ENCODE measurements at places on chromosomes 13 and 19.

DNA sequence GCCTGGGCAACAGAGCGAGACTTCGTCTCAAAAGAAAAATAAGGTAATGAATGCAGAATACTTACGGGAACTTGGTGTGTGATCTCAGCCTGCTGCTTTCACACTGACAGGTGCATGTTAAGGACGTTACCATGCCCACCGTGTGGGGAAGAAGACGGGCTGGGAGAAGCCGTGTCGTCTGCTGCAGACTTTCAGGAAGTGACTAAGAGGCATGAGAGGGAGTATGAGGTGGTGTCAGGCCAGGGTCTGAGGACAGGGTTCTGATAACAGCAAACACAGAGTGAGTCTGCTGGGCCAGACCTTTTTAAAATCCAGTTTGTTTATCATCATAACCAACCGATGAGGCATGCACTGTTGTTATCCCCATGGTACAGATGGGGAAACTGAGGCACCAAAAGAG, 13.6 kb upstream of the GALP start:
- no peak for DNase-seq

- DNase-seq, result no peak
Measured at GRCh38 chr19:17861542-17862402, 2.1 kb downstream of the RPL18A start.

GRCh38 chr19:13952931-13953531, 722 bp downstream of the DCAF15 start:
- DNase-seq, result no peak

DNA sequence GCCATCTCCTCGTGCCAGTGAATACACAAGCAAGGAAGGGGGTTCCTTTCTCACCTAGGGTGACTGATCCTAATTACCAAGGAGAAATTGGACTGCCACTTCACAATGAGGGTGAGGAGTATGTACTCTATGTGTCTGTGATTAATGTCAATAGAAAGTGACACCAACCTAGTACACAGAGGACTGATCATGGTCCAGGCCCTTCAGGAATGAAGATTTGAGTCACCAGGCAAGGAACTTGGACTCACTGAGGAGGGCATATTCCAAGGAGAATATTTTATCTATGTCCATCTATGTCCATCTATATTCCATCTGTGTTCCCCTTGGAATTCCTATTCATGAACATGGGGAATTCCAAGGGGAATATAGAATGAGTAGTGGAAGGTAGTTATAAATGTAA, 9.2 kb upstream of the ALOX5AP start:
- no peak for DNase-seq

GRCh38 chr19:47729468-47729798, 15.9 kb upstream of the NOP53 start:
- no peak for DNase-seq

DNA sequence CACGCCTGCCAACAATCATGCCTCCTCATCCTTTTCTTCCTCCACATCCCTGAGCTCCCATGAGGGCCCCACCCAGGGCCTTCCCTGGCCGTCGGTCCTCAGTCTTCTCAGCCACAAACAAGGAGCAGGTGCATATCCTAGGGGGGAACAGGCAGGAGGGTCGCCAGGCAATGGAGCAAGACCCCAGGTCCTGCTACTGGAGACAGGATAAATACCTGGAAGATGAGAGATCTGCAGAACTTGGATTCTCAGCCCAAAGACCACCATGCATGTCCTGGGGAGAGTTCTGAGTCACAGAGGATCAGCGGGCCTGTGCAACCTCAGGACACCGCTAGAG, 344.7 kb upstream of the TSHZ3 start:
- DNase-seq, result no peak

DNA sequence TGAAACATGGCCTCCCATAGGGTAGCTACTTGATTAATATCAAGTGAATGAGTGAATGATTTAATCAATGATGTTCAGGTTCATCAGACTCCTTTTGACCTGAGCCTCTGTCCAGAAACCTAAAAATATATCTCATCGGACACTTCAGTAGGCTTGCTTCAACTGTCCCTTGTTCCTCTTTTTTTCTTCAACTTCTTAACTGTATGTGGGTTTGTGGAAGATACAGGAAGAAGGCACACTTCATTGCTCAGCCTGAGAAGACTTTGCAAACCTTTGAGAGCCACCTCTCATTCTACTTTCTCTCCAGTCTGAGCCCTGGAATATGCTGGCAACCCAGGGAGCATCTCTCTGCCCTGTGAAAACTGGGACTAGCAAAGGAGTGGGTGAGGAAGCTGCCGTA, 557.0 kb downstream of the FGF9 start:
- DNase-seq, result no peak

DNA sequence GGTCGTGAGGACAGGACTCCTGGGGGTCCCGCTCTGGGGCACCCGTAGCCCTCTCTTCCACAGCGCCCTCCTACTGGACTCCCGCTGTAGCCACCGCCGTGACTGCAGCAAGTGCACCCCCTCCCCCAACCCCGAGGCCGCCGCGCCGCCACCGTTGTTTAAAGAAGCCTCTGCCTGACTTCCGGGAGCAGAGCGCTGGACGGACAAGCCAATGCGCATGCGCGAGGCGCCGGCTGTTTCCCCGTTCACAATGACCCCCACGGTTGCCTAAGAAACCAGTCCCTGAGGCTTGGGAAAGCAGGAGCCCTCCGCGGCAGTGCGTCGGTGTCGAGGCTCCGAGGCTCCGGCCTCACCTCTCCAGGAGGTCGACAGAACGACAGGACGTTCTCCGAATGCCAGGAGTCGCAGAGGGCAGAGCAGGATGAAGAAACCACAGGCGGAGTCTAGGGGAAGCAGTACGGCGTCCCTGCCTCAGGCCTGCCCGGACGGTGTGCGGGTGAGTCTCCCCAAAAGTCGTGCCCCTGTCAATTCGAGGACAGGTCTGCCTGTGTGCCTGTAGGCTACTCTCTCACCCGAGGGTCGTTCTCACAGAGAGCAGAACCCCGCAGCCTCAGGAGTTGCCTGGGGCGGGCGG, 70.5 kb upstream of the ZNF420 start:
- no peak for DNase-seq

All from GM12891 (cell line).